ENCODE measurements at places on chromosomes 3 and 15.

- no peak for DNase-seq
These were observed 296.8 kb upstream of the TPM1 start for GRCh38 chr15:62745621-62746225.

GRCh38 chr15:69958496-69959084 is 139.1 kb downstream of the TLE3 start:
- no peak for DNase-seq

- no peak for DNase-seq
These were observed 558.0 kb downstream of the FOXP1 start for GRCh38 chr3:71025516-71025915.

DNA sequence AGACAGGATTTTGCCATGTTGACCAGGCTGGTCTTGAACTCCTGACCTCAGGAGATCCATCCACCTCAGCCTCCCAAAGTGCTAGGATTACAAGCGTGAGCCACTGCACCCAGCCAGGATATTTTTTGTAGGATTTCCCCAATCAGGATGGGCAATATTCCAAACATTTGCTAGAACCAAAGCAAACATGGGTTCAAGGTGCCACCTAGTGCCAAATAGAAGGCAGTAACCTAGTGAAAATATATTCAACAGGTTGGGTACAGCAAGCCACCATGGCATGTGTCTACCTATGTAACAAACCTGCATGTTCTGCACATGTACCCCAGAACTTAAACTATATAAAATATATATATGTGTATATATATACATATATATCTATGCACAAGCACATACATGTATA is 185.9 kb upstream of the CADM2 start:
- DNase-seq = no peak

GRCh38 chr3:171350364-171350763 is 109.8 kb downstream of the TNIK start:
- DNase-seq = no peak

DNA sequence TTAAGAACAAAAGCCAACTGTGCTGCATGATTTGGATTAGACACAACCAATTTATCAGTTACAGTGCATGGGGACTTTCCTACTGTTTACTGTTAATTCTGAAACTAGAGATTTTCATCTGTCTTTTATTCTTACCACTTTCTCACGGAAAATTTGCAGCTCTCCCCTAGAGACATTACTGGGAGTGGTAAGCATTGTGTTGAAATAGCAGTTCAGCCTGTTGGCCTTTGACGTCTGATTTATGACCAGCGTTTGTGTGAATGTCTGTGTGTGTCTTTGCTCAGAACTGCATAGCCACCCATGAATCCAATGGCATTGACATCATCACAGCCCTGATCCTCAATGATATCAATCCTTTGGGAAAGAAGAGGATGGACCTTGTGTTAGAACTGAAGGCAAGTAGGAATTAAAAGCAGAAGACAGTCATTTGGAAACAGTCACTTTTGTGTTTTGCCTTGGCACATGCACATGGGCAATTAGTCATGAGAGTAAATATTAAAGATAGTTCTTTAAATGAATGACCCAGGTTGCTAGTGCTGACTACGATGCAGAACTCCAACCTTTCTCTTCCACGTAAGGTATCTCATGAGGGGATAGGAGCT is 202.2 kb upstream of the BHLHE40 start:
- DNase-seq = no peak

GRCh38 chr15:68830141-68830785 is 9.6 kb upstream of the ANP32A start:
- DNase-seq = no peak

GRCh38 chr3:160698599-160699195 is 21.7 kb downstream of the ARL14 start:
- no peak for DNase-seq

DNA sequence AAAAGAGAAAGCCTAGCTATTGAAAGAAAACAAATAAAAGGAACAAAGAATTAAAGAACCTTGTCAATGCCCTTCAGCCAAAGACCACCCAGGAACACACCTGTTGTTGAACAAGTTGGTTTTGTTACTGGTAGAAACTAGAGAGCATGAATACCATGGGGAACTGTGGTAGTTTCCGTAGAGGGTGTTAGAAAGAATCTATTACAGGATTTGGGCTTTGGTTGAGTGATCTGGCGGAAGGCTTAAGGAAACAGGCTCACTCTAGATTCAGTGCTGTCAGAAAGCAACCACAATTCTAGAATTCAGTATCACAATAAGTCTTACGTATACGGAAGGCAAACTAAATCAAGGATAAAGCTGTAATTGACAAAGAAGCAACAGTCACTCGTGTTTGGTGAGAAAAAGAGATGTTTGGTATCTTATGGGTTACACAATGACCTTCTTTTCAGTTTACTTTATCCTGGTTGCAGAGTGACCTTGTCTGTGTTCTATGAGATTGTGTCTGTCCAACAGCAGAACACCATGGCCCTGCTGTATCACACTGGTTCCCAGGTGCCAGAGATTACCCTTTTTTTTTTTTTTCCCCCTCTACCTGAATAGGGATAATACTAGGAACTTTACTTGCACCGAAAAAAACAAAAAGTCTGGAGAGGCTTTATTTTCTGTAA is 265.9 kb downstream of the SHQ1 start:
- no peak for DNase-seq

DNA sequence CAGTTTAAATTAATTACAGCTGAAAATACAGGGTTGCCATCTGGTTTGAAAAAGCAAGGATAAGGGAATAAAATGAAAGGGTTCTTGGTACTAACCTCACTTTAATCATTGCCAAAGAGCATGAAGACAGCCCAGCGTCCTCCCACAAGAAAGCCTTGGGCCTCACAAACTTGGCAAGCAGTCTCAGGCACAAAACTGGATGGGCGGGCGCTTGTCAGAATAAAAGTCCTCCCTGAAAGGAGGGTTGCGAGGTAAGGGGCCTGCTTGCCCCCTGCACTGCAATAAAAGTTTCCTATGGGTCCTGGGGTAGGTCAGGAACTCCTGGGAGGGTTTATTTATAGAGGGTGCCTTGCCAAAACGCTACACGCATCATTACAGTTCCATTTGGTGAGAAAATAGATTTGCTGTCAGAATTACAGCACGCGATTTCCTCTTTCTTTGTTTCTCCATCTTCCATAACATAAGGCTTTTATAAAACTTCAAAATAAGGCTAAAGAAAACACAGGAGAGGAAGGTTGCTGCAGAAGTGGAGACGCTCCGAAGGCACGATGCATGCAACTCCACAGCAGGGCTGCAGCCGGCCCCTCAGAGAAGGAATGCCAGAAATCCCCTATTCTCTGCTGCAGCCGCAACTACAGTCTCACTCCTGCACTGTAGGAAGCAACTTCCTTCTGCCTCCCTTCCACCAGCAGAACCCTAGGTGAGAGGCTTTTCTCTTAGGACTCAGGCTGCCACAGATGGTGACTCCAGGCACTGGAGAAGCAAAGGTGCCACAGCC is 61.3 kb downstream of the VGLL4 start:
- DNase-seq = peak; percentile 87

GRCh38 chr3:23479615-23480328 is 276.6 kb downstream of the UBE2E2 start:
- DNase-seq = no peak

- DNase-seq = no peak
These were observed 127.6 kb upstream of the AZI2 start for GRCh38 chr3:28476194-28476593.

DNA sequence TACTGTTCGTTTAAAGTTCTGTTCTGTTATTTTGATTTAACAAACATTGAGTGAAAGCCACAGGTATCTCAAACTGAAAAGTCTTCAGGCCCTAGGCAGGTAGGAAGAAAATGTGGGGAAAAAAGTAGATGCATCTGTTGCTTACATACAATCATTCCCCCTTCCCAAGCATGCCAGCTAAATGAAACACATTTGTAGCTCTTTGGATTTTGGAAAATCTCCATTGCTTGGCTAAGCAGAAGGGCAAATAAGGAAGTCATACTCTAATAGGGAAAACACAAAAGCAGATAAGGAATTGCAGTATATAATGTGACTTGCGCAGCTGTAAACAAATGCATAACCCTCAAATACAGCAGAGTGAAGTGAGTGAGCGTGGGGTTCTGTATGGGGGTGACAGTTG is 375.9 kb downstream of the FGF12 start:
- no peak for DNase-seq

GRCh38 chr3:114456742-114457141 is 162.9 kb downstream of the TIGIT start:
- no peak for DNase-seq

GRCh38 chr3:146780251-146780650 is 175.1 kb upstream of the PLSCR5 start:
- no peak for DNase-seq

- DNase-seq = no peak
These were observed 88.4 kb upstream of the TNFAIP8L3 start for GRCh38 chr15:51183076-51183475.

GRCh38 chr3:112304611-112305010 is 10.6 kb upstream of the SLC9C1 start:
- DNase-seq = no peak

GRCh38 chr3:195736866-195737490 is 16.2 kb downstream of the MUC20 start:
- no peak for DNase-seq

DNA sequence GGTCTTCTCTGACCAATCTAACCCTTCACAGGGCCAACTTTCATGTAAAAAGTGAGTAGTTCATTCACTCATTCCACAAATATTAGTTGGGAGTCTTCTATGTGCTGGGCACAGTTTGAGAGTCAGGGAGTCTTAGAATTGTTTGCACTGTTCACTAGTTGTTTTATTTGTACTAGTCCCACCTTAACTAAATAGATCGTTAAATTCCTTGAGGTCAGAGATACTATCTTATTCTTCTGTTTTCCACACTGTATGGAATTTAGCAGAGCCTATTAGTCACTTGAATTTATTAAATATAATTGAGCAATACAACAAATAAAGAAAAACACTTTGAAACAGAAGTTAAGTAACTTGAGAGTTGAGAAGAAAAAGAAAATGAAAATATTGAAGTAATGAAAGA is 40.8 kb upstream of the SPTSSB start:
- no peak for DNase-seq

DNA sequence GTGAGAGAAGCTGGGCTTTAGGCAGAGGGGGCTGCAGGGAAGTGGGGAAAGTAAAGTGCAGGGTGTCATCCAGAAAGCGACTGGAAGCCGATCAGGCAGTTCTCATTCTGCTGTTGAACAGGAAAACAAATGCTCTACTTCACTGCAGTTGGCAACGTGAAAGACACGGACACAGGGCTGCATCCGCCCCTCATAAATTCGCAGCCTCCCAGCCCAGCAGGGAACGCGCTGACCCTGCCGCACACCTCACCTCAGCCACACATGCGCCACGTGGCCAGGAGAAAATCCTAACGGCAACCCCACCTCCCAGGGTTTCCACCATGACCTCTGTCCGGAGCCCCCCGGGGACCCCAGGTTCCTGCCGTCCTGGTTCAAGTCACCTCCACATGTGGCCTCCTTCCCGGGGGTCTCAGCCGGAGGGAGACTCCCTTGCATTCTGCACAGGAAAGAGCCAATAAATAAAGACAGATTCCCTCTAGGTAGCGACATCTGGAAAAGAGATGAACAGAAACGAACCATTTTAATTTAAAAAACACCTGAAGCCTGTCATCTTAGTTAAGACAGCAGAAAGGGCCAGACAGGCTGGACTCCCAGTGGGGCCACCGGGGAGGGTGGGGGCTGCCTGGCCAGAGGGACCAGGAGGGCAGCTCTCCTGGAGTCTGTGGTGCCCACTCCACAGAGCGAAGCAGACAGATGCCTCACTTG is 118.7 kb downstream of the TMEM266 start:
- DNase-seq = no peak

DNA sequence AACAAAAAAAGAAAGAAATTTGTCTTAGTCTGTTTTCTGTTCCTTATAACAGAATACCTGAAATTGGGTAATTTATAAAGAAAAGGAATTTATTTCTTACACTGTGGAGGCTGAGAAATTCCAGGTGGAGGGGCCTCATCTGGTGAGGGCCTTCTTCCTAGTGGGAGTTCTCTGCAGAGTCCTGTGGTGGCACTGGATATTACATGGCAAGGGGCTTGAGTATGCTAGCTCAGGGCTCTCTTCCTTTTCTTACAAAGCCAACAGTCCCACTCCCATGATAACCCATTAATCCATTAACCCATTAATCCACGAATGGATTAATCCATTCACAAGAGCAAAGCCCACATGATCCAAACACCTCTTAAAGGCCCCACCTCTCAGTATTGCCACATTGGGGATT is 2.9 kb upstream of the SATB1 start:
- DNase-seq = no peak

DNA sequence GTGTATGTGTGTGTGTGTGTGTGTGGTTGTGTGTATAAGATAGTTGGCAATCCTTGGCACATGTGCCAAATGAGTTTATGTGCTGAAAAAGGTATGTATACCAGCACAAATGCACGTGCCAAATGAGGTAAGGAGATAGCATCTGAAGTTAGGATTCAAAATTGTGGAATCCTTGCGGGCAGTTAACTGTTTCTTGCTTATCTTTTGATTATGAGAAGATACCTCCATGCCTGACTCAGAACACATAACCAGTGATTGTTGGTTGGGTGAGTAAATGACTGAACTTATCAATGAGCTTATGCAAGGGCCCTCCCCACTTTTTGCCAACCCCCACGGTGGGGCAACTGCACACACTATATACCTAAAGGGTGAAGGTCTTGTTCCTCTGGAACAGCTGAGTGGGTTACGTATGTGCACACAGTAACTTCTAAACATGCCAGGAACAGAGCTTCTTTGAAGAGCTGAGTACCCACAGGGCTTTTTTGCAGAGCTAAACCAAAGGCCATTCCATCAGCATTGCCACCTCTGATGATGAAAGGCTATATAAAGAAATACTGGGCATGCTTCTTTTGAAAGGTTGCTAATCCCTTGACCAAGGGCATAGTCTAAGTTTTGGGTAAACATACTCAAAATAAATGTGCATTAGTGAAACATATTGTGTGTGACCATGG is 60.1 kb downstream of the MEIS2 start:
- no peak for DNase-seq

- no peak for DNase-seq
These were observed 256.0 kb upstream of the ZPLD1 start for GRCh38 chr3:102178817-102179216.

- no peak for DNase-seq
These were observed 1.4 kb downstream of the AEN start for GRCh38 chr15:88622605-88622975.

Data from sciatic nerve (tissue), 2 donors.